ENCODE measurements at places on chromosomes 12 and 14.

- DNase-seq = no peak
Observed at GRCh38 chr14:83196236-83196635, 1662.6 kb upstream of the SEL1L start.

DNA sequence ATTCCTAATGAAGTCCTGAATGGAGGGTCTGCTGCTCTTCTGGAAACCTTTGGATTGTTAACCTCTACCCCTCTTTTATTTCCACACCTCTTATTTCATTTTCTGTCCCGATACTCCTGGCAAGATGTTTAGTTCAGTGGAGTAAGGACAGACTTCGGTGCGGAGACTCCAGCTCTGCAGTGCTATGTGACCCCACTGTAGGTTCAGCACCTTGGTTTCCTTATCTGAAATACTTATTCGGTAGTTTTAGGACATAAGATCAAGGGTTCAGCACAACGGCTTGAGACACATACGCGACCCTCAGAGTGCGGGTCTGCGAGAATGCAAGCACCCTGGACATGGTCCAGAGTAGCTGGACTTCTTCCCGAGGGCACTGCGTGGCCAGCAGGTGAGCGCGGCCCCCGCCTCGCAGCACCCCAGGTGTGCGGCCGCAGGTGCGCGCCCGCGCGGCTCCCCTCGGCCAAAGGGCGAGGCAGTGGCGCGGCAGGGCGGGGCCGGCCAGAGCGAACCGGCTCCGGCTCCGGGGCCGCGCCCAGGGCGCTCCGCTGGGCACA is 465 bp upstream of the FGD4 start:
- DNase-seq = no peak

- DNase-seq = no peak
Observed at GRCh38 chr12:24839268-24839791, 109.6 kb downstream of the BCAT1 start.

- no peak for DNase-seq
Observed at GRCh38 chr14:36773136-36773540, 111.5 kb downstream of the PAX9 start.

DNA sequence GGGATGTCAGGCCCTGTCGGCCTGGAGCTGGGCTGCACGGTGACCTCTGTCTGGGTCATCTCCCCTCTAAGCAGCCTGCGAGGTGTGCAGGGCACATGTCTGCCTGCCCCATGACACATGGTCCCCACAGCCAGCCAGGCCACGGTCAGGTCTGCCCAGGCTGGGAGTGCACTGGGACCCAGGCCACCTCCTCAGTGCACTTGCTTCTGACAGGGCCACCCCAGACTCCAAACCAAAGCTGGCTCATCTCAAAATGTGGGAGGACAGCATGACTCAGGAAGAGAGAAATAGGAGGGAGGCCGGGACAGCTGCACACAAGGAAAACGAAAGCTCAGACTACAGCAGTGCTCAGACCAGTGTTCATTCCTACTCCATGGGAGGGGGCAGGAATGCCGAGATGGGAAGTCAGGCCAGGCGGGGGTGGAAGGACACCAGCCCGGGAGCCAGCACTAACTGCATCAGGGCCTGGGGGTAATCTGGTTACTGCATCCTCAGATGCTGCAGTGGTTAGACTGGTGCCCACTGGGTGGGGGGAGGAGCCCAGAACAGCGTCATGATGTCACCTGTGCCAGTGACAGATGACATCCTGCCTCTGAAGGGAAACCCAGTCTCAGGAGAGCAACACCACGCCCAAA is 4.0 kb downstream of the P2RX2 start:
- no peak for DNase-seq
